ENCODE measurements at places on chromosomes 6 and 20.

DNA sequence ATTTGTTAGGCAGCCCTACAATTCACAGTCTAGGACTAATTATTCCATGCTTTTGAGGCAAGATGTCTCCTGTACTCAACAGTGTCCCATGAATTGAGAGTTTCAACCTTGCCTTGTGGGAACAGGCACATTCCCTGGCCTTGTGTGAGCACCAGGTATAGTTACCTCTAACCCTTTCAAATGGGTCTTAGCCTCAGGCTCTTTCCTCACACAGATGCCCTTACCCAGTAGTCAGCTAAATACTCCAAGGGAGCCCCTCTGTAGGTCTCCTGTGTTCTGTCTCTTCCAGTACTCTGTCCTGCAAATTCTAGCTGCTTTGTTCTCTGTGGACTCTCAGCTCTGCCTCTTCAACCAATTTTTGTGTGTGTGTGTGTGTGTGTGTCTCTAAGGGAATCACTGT lies 135.3 kb downstream of the ZFAND3 start:
- no peak for DNase-seq

DNA sequence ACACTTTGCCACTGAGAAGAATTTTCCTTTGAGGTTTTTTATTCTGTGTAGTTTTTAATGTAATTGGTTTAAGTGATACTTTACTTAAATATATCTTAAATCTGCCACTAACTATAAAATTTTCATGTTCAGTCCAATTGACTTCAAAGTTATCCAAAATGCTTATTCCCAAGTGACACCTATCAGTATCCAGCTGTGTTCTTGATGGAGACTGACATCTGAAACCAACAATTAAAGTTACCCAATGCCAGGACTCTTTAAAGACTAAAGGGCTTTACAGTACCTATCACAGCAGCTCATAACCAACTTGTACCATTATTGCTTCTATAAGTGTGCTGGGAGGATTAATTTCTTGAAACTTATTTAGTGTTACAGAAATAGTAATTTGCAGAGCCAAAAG lies 13.8 kb upstream of the EYA4 start:
- DNase-seq: no peak

GRCh38 chr20:48685300-48685699 lies 142.5 kb downstream of the PREX1 start:
- DNase-seq: no peak

DNA sequence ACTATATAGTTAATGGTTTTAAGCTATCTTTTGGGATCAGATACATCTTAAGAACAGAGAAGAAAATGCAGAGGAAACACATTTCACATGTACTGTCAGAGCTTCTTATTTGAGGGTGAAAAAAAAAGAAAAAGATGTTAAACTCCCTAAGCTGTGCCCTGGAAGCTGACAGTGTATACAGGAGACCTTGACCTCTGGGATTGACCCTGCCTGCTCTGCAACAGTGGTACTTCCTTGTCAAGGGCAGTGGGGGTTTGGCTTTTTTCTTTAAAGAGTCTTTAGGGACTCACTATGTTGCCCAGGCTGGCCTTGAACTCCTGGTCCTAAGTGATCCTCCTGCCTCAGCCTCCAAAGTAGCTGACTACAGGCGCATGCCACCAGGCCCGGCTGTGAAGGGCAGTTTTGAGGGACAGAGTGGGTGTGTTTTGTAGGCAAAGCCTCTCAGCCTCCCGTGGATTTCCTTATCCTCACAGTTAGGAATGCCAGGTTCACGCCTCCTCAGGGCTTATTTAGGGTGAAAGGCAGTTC lies 60.6 kb upstream of the SLC22A1 start:
- DNase-seq: no peak

- peak; percentile 69 for DNase-seq
Observed at GRCh38 chr6:30955367-30956042, 14.7 kb downstream of the MUCL3 start.

- no peak for DNase-seq
Observed at GRCh38 chr20:36259177-36260061, 23.1 kb downstream of the AAR2 start.

- no peak for DNase-seq
Observed at GRCh38 chr6:148440016-148440415, 97.4 kb downstream of the SASH1 start.

DNA sequence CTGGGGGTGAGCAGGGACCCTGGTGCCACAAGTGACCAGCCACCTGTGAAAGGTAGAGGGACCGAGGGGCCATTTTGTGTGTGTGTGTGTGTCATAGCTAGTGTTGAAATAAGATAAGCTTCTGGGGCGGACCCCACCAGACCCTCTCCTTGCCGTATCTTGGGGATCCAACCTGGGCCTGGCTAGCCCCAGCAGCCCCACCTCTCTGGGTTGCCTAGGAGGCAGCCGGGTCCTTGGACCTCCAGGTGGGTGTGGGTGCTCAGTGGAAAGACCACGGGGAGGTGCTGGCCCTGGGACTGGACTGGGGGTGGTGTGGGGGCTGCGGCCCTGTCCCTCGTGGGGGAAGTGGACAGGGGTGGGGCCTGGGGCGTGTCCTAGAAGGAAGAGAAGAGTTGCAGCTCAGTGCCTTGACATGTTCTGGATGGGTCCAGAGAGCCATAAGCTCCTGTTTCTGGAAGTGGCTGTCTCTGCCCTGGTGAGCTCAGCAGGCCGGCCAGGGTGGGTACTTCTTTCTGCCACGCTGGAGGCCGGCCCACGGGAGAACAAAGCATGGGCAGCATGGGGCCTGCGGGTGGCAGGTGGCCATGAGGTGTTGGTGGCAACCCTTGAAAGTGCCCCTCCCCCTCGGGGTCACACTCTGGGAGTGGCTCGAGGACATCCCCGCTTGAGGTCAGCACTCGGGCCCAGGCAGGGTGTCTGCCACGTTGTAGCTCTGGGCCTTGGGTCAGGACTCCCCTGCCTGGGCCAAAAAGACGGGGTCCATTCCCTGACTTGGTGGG lies 8.4 kb downstream of the RBBP8NL start:
- DNase-seq: no peak

GRCh38 chr20:19995220-19995863 lies 21.8 kb upstream of the NAA20 start:
- peak; percentile 46 for DNase-seq

DNA sequence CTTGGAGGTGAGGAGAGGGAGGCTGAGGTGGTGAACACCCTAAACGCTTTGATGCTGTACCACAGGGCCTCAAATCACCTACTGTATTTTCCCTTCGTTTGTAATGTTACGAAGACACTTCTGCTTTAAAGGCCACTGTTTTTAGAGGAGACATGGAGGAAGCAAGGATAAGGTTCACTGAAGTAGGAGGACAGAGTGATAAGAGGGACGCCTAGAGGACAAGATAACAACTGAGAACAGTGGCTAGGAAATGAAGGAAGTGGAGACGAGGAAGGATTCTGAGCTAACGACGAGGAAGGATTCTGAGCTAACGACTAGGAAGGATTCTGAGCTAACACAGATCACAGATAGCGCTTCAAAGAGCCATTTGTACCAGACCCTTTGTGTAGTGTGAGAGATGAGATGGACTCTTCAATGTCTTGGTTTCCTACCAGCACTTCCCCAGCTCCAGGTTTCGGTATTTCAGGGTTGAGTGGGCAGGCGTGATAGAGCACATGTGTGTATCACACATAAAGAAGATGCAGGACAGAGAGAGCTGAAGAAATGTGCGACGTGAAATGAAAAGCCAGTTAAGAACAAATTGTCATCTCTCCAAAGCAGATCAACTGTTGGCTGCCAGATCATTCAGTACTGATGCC lies 7.5 kb downstream of the SF3B5 start:
- DNase-seq: no peak

DNA sequence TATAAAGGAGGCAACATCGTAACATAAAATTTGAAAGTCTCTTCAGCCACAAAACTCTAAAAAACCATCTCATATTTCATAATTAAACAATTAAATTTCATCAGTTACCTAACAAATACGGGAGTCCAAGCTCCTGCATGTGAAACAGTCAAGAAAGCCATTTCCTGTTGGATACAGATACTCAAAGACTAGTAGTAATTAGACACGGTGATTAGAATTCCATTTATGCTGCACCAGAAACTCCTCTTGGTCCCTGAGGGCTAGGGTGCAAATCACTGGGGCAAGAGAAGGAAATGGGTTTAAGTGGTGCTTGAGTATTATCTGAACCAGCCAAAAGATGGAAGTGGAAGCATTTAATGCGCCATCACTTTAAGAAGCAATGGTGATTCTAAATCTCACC lies 27.4 kb downstream of the TRAM2 start:
- no peak for DNase-seq

DNA sequence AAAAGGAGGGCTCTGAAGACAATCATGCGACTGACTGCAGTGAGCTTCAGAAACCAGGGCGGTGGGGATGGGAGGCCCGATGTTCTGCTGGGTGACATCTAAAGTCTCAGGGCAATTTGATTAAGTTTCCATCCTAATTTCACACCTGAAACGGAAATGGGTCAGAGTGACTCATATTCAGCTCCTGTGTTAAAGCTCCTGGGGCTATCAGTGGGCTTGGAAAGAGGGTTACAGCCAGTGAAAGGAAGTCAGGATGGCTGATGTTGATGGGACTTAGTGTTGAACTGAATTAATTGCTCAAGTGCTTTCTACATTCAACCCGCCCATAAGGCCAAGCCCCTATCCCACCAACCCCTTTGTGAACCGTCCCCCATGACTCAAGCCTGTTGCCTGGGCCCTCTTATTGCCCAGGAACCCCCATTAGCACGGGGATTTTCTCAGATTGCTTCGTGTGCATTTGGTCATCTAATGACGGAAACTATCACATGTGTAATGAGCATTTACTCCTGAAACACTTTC lies 47.1 kb upstream of the TBC1D7 start:
- peak; percentile 9 for DNase-seq

GRCh38 chr20:46857061-46857831 lies 37.4 kb upstream of the EYA2 start:
- DNase-seq: no peak

DNA sequence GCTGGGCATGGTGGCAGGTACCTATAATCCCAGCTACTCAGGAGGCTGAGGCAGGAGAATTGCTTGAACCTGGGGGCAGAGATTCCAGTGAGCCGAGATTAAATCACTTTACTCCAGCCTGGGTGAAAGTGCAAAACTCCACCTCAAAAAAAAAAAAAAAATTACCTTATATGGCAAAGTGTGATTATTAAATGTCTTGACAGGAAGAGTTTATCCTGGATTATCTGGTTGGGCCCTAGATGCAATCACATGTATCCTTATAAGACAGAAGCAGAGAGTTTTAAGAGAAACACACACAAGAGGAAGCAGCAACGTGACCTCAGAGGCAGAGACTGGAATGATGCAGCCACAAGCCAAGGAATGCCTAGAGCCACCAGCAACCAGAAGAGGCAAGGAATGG lies 11.0 kb downstream of the ADA start:
- DNase-seq: no peak

- no peak for DNase-seq
Observed at GRCh38 chr6:159973951-159974350, 5.1 kb downstream of the IGF2R start.

DNA sequence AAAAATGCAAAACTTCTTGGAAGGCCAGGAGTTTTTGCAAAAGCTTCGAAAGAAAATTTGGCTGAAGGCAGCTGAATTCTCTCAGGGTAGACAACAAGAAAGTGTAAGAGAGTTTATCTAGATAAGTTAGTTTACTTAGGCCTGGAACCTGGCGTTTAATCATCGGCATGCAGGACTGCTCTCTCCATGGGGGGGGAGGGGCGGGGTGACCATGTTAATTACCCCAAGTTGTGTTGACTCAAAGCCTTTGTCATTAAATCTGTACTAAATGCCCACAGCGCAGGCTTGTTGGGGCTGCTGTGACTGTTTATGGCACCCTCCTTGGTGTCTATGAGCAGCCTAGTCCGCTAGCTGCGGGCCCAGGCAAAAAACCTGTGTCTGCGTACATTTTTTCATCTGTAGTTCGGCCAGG lies 20.1 kb upstream of the ZNF451 start:
- DNase-seq: no peak

DNA sequence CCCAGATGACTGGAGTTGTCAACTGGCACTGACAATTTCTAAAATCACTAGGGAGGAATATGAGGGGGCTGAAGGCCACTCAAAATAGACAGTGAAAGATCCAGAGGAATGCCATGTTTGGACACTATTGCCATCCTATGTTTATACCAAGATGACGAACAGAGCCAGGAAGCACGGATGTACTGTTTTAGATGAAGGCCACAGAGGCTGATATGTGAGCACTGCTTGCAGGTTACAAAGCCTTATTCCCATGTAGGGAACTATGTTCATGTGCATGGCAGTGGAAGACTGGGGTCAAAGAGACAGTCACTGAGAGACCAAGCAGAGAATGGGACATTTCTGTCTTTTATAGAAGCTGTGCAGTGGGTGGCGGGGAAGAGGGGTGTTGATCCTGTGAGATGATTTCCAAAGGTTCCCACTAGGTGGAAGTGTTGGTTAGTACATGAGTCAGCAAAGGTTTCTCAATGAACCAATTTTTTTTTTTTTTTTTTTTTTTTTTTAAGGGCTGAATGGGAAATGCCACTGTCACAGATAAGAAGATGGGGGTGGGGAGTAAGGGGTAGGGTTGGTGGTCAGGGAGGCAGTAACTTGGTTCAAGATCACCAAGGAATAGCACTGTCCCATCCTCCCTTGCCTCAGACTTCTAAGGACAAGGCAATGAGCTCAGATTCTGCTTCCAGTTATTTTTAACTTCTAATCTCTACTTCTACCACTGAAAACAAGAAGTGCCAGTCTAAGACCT lies 46.7 kb upstream of the MOCS1 start:
- DNase-seq: no peak

GRCh38 chr6:166559211-166559610 lies 27.3 kb downstream of the RAMACL start:
- DNase-seq: no peak

DNA sequence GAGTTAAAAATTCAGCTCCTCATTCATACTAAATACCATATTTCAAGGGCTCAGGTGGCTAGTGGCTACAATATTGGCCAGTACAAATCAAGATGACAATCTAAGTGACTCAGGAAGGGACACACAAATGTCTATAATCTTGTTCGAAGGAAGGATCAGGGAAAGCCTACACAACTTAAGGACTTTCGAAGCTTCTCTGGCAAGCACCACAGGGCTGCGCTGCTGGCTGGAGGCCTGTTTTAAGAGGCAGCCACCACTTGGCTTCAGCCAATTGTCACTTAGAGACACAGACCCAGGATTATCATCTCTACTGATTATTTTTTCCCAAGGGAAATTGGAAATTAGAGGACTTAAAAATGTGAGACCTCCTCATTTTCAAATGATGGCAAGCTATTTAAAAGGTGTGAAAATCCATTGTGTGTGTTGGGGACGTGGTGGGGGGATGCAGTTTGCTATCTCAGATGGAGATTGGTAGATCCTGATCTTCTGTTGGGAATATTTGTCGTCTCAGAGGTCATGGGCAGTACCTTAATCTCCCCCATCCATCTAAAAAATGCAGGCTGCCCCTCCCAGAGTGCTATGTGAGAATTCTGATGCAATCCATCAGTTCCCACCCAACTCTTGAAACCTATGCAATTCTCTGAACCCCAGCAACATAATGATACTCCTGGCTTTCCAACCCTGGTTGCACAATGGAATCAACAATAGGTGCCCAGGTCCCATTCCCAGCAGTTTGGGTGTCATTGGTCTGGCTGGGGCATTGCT lies 11.3 kb downstream of the ARHGAP40 start:
- no peak for DNase-seq

DNA sequence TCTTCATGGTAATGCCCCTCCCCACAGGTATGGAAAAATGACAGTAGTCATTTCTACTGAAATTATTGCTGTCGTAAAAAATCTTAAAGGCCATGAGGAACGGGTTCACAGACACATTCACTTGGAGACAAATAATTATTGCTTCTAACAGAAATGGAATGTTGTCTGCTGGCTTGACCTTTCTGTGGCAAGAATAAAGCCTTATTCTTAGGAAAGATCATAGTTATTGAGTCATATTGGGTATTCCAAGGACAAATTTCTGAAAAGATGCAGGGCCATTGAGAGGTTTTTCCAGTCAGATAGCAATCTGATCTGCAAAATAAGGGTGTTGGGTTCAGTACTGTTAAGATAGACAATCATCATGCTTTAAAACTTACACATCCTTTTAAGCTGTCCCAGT lies 29.2 kb downstream of the AKAP7 start:
- no peak for DNase-seq
